ENCODE measurements at places on chromosomes 6 and 20. TPM values are rescaled to one million over a fixed set of nuclear protein-coding genes. Genes with fewer than 3 reads are reported as not detected.

ACOT8 gene
- total RNA-seq, result 37.9 TPM

DNA sequence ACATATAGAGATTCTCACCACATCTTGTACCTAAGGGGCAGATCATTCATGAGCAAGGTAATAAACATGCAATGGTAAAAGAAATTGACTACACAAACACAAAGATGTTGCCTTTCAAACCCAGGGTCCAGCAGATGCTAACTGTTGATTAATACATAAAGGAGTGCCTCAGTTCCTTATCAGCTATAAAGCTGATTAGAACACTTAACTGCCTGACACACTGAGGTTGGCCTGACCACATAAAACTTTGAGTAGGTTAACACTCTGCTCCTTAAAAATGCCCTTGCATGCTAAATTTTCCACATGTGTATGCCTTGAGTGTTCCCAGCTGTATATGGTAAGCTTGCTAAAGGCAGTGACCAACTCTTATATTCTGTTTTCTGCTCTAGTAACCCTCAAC lies 14.9 kb downstream of the CRISP2 start:
- no peak for DNase-seq

DNA sequence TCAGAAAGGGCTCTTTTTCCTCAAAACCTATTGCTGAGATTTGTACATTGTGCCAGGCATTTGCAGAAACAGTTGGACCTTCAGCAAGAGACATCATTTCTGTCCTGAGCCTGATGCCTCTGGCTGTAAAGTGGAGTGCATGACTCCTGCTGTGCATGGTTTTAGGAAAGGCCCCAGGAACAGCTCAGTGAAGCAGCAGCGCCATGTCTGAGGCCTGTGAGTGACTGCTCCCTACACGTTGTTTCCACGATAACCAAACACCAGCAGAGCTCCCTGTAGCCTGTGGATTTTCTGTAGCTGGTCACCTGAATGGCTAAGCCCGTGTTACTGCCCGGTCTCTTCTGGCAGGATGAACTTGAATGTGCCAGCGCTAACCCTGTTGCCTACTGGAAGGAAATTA lies 232.5 kb downstream of the TFAP2C start:
- no peak for DNase-seq

- DNase-seq, result no peak
Measured at GRCh38 chr6:43800746-43801494, 30.9 kb downstream of the VEGFA start.

CNPY3 gene
- total RNA-seq, result 35.3 TPM

Data from spinal cord (tissue), 10 donors.